Activated T-helper 1 cell treated with anti-CD3 and anti-CD28 coated beads, Interleukin-12 subunit alpha, Interleukin-12 subunit beta, Interleukin-2, Interleukin-4 antibody, amounts not matched to agents 30 ng/mL and 10 ng/mL and 1 ng/mL, durations not matched to agents 14 hours and 24 hours and 36 hours (primary cell): ENCODE measurements at places on chromosomes 11 and 22.
A peak's percentile ranks its signal among the peaks of the same experiment; 100 is the strongest.

DNA sequence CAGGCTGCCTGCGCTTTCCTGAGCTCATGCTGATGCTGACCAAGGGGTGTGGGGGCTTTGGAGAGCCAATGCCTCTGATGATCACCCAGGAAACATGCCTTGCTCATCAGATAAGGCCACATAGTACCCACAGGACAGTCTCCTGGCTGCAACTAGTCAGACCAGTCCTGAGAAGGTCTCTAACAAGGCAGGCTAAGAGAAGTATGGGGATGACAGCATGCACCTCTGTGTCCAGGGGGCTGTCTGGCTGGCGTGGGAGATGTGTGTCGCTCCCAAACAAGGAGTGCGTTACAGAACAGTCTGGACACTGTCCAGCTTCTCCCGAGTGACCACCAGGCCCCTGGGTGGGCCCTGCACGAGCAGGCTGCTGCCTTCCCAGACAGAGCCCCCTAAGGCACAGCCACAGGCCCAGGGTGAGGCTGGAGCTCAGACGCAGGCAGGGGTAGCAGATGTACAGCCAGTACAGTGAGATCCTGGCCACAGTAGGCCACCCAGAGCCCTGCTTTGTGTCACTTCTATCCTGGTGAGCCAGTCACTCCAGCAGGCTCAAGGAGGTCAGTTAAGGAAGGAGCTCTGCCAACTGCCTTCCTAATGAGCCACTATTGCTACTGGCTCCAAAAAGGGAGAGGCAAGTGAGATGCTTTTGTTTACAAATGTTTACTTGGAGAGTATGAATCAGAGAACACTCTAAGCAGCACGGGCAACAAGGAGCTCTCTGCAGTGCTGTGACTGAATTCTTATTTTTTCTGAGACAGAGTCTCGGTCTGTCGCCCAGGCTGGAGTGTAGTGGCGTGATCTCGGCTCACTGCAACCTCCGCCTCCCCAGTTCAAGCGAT, 66.0 kb upstream of the CLTCL1 start:
- no peak for DNase-seq

- no peak for DNase-seq
Measured at GRCh38 chr11:558503-558902, 2.0 kb downstream of the LMNTD2 start.

GRCh38 chr22:38758276-38758945, 2.6 kb upstream of the SUN2 start:
- DNase-seq = peak; percentile 55

- no peak for DNase-seq
Measured at GRCh38 chr11:77470504-77470903, 3.4 kb downstream of the PAK1 start.

GRCh38 chr22:19615001-19615461, 90.8 kb upstream of the CLDN5 start:
- DNase-seq = no peak

GRCh38 chr11:131823772-131824171, 453.4 kb downstream of the NTM start:
- DNase-seq = no peak

DNA sequence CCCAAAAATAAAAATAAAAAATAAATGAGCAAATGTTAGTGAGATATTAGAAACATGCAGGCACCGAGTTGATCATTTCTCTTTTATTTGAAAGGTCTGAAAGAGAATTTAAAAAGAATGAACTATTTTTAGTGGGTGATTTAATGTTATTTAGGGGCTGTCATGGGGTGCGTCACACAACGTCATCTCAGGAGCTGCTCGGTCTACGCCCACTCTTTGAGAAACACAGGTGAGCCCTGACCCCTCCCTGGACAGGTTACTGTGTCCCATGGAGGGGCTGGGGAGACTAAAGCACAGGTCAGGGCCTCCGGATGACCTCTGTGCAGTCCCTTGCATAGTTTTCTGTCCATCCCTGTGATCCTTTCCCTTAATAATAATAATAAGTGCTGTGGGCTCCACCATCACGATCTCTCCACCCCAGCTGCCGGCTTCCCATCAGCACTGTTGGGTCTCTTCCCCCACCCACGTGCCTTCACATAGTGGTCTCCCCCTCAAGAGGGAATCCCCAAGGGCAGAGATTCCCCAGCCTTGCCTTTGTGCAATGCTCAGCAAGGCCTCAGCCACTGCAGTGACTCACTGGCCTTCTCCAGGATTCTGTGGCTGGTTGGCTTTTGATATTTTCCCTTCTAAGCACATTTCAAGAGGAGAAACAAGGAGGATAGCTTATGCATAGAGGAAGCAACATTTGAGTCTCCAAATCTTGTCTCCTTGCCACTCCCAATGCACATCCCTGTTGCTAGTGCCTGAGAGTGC, 159.9 kb downstream of the TTC17 start:
- no peak for DNase-seq

- no peak for DNase-seq
Measured at GRCh38 chr11:134481933-134482527, 70.0 kb upstream of the B3GAT1 start.

DNA sequence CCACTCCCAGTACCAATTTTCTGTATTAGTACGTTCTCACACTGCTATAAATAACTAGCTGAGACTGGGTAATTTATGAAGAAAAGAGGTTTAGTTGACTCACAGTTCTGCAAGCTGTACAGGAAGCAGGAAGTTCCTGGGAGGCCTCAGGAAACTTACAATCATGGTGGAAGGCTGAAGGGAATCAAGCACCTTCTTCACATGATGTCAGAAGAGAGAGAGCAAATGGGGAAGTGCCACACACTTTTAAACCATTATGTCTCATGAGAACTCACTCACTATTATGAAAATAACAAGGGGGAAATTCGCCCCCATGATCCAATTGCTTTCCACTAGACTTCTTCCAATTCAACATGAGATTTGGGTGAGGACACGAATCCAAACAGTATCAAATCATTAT, 271.4 kb downstream of the ETS1 start:
- DNase-seq = no peak

- DNase-seq = no peak
Measured at GRCh38 chr22:30665786-30666185, 1.9 kb downstream of the DUSP18 start.

GRCh38 chr11:61826930-61827570, 1.1 kb upstream of the FADS2 start:
- no peak for DNase-seq

GRCh38 chr11:69268911-69269310, 25.0 kb upstream of the MYEOV start:
- no peak for DNase-seq

GRCh38 chr11:46615756-46616155, 1.3 kb downstream of the HARBI1 start:
- no peak for DNase-seq

DNA sequence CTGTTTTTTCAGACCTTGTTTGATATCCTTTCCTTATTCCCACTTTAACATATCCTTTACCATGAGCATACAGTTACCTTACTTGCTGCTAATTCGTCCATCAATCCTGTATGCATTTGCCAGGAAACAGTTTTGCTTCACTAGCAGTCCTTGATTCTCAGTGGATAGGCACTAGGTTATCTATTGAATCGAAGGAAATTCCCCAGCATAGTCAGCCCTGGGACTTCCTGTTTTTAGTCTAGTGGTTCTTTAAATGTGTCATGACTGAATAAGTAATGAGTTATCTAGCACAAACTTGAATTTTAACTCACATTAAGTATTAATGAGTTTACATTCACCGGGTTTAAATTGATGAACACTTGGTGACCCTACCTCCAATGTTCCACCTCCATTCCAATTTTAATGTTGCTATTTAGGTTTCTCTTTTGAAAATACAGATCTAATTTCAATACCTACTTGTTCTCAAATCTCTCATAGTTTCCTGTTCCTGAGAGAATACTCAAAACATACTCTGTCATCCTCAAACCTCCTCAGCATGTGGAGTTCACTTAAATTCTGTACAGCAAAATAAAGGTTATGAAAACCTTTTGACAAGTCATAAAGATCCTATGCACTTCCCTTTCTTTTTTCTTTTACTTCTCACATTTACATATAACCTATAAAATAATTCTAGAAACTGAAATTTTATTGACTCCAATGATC, 1375.1 kb upstream of the TENM4 start:
- DNase-seq = no peak

GRCh38 chr22:28025866-28026575, 107.0 kb upstream of the PITPNB start:
- no peak for DNase-seq

GRCh38 chr11:18706330-18707243, 8.0 kb downstream of the TMEM86A start:
- peak; percentile 37 for DNase-seq

GRCh38 chr22:19607192-19608002, 83.2 kb upstream of the CLDN5 start:
- peak; percentile 31 for DNase-seq

DNA sequence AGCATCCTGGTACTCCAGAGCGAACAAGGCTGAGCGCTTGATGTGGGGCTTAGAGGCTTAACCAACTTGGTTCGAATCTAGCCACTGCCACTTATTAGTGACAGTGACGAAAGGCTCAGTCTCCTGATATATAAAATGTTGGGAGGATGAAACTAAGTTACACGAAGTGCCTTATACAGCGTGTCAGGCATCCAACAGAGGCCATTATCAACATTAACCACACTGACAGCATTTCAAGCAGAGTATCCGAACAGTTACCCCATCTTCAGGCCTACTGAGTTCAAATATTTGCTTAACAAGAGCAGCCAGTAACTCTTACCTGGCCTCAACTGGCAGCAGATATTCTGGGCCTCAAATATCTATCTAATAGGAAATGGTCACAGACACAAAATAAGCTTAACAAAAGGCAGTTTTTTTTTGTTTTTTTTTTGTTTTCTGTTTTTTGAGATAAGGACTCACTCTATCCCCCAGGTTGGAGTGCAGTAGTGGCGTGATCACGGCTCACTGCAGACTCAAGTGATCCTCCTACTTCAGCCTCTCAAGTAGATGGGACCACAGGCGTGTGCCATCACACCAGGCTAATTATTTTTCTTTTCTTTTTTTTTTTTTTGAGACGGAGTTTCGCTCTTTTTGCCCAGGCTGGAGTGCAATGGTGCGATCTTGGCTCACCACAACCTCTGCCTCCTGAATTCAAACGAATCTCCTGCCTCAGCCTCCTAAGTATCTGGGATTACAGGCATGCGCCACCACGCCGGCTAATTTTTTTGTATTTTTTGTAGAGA, 2.9 kb downstream of the SERPIND1 start:
- DNase-seq = no peak

DNA sequence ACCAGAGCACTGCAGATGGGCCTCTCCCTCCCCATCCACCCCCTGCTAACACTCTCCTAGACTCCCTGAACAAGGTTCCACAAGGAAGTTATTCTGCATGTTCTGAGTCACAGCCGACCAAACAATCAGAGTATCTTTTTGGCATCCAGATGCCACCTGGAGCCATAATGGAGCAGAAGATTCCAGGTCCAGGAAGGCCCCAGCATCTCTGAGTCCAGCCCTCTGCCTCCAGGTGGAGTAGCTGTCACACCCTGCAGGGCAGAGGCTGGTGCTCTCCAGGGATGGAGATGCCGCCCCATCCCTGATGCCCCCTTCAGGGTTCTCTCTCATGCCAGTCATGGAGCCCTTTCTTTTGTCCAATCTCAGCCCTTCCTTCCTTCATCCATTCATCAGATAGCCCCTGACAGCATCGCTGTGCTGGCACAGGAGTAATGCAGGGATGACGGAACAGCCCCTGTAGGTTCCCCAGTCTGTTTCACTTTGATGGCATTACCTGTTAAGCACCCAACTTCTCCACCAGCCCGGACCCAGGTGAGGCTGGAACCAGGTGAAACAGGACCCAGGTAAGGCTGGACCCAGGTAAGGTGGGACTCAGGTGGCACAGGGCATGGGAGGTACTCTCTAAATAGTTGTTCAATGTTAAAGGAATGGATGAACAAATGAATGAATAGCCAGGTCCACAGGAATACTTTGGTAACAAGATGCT, 20.1 kb upstream of the TSKU start:
- DNase-seq = no peak

GRCh38 chr11:1882265-1883238, 9.1 kb downstream of the PRR33 start:
- peak; percentile 60 for DNase-seq

DNA sequence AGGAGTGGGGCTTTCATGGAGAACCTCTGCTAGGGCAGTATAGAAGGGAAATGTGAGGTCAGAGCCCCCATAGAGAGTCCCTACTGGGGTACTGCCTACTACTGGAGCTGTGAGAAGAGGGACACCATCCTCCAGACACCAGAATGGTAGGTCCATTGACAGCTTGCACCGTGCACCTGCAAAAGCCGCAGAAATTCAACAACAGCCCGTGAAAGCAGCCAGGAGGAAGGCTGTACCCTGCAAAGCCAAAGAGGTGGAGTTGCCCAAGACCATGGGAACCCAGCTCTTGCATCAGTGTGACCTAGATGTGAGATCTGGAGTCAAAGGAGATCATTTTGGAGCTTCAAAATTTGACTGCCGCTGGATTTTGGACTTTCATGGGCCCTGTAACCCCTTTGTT, 245.6 kb downstream of the TENM4 start:
- no peak for DNase-seq

- DNase-seq = no peak
Measured at GRCh38 chr22:23969071-23969470, 2.4 kb downstream of the DDTL start.

DNA sequence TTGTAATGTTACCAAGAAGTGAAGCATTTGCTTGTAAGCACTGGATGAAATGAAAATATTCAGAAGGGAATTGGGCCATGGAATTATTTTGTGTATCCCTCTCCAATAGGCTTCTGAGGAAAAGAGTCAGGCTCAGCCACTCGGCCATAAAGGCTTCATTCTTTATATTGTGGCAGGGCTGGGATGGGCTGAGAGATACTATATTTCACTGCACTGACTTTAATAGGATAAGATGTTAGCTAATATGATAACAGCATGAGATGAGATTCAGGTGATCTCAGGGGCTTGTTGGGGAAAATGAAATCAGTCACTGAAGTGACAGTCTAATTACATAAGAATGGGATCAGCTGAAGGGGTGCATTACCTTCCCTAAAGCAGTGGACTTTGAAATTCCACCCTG, 7.3 kb upstream of the TRIM44 start:
- no peak for DNase-seq

GRCh38 chr22:45358127-45358526, 48.4 kb downstream of the FAM118A start:
- DNase-seq = no peak

GRCh38 chr11:65437436-65438227, 15.0 kb downstream of the NEAT1 start:
- DNase-seq = no peak

- DNase-seq = no peak
Measured at GRCh38 chr22:27032091-27032761, 374.8 kb downstream of the MIAT start.

- DNase-seq = no peak
Measured at GRCh38 chr11:45021692-45022141, 71.0 kb upstream of the TP53I11 start.

- DNase-seq = no peak
Measured at GRCh38 chr11:94181943-94182342, 53.3 kb downstream of the PANX1 start.

GRCh38 chr11:57773026-57773598, 11.5 kb downstream of the CTNND1 start:
- DNase-seq = no peak
